ENCODE measurements at places on chromosomes 6 and 20.

DNA sequence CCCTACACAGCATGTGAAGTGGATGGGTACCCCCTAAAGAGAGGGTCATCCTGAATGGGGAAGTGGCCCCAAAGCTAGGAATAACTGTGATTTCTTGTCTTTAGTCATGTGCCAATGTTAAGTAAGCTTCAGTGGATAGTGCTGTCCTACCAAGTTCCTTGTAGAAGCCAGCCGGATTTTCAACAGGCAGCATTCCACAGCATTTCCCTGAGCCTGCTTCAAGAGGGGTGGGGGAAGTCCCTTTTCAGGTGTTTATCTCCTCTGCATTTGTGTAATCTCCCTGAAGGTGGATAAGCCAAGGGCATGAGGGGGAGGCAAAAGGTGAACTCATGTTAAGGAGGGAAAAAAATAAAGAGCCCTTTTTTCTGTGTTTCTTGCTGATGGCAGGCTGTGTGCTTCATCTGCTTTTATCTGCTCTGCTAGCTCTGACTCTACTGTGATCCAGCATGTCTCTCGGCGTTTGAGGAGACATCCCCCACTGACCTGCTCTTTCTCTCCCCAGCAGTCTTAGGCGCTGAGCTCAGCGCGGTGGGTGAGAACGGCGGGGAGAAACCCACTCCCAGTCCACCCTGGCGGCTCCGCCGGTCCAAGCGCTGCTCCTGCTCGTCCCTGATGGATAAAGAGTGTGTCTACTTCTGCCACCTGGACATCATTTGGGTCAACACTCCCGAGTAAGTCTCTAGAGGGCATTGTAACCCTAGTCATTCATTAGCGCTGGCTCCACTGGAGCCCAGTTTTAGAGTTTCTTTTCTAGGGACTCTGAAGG is 1.9 kb downstream of the EDN1 start:
- DNase-seq, result no peak

DNA sequence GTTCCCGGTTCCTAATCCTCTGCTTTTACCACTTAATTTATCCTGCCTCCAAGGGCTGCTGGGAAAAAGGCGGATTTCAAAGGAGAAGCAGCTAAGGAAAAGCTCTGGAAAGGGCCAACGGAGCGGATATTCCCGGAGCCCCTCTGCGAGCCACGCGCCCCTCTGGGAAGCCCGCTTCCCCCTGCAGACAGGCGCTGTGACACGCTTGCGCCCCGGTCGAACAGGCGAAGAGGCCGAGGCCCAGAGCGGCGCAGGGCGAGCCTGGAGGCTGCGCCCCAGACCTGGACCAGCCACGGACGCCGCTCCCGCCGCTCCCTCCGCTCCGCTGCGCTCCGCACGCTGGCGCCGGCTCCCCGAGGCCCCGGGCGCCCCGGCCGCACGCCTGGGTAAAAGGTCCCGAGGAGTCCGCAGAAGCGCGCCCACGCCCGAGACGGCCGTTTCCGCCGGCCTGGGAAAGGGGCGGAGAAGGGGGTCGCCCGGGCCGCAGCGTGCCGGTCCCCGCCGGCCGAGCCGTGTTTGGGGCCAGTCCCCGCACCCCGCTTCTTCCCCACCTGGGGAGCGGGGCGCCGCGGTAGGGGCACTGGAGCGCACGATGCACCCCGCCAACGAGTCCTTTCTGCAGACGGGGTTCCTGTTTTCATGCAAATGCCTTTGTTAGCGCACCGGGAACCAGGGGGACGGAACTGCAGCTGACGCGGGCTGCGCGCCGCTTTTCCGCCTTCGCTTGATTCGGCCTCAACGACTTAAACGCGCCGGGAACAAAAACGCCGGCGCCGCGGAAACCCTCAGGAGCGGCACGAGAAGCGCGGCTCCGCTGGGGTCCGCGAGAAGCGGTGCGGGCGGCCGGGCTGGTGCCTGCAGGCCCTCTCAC is 91.9 kb upstream of the SIRPA start:
- DNase-seq, result peak; percentile 56

DNA sequence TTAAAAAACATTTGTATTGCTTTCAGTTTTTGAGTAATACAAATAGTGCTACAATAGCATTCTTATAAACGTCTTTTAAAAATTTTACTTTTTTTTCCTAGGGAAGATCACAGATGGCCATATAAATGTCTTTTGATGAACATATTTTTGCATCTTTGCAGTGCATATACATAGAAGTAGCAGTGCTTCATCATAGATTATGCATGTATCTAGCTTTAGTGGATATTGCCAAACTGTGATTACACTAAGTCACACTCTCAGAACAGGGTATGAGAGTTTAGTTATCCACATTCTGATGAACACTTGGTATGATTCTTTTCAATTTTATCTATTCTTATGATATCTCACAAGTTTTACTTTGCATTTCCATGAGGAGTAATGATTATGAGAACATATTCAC is 99.8 kb upstream of the ASCC3 start:
- DNase-seq, result no peak

DNA sequence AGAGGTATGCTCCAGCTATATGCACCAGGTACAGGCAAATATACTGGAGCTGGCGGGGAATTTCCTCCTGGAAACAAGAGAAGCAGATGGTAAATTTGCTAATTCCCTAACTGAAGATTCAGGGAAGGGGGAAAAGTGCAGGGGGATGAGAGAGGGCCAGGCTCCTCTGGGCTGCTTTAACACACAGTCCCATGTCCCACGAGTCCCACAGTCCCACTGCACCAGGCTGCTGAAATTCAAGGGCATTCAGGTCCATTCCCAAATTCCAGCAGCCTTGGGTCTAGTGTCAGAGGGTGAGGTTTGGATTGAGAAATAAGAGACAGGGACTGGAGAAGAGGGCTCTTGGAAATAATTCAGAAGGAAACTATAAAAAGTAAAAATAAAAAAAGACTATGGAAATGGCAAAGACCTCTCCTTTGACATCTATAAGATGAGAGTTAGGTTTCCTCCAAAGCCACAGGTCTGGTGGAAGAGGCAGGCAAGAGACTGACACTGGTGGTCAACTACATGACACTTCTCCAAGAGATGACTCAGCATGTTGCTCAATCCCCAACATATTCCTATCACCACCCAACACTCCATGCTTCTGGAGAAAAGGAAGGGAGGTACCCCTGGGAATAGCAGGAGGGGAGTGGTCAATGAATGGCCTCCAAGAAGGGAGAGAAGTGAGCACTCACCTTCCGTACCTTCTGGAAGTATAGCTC is 69.2 kb downstream of the TRAM2 start:
- DNase-seq, result no peak

DNA sequence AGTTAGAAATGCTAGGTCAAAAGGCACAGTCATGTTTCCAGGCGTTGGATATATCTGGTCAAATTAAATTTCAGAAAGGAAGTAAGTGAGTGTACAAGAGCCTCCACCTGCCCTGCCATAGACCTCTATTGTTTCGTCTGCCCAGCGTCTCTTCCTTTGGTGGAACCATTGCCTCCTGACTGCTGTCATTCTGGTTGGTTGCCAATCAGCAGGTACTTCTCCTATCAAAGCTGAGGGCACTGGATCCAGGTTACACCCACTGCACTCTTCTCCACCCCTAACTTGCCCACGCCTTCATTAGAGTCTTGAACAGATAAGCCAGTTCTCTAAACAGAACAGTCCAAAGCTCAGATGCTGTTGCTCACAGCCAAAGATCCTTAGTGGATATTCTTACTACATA is 2.6 kb upstream of the WFDC5 start:
- DNase-seq, result no peak

GRCh38 chr6:170148709-170149470 is 142.0 kb downstream of the DLL1 start:
- DNase-seq, result no peak

GRCh38 chr6:168037856-168038255 is 40.4 kb downstream of the KIF25 start:
- DNase-seq, result no peak

GRCh38 chr6:128493877-128494276 is 26.5 kb downstream of the PTPRK start:
- DNase-seq, result no peak

GRCh38 chr6:39309942-39310531 is 4.2 kb downstream of the KCNK17 start:
- peak; percentile 36 for DNase-seq

DNA sequence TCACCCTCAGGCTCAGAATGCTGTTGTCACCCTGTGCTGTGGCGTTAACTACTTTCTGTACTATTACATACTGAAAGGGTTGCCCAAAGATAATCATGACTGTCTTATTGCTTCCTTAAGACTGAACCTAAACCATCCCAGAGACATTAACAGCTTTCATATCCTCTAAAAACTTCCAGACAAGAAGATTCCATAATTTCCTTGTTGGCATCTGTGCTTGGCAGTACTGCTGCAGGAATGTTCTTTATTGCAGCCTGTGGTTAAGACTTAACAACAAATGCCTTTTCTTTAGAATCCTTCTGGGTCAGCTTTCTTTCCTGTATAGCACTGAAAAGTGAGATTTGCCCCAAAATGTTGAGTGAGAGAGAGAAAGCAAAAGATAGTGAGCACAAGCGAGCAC is 109.7 kb downstream of the GJA10 start:
- DNase-seq, result no peak

GRCh38 chr6:134551245-134551960 is 233.5 kb upstream of the SGK1 start:
- no peak for DNase-seq

- DNase-seq, result no peak
Measured at GRCh38 chr20:12179692-12180091, 262.0 kb downstream of the BTBD3 start.

DNA sequence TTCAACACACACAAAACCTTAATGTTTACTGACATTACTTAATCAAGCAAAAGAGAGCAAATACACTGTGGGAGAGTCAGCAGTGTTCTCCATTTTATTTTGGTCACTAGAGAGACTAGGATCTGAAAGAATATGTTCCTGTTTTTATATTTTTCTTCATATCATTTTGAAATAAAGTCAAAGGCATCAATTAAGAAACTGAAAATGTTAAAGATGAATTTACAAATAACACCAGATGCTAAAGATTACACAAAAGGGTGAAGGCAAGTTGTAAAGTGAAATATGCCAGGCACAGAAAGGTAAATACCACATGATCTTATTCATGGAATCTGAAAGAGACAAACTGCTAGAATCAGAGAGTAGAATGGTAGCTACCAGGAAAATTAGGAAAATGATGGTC is 60.3 kb upstream of the FABP7 start:
- DNase-seq, result no peak

DNA sequence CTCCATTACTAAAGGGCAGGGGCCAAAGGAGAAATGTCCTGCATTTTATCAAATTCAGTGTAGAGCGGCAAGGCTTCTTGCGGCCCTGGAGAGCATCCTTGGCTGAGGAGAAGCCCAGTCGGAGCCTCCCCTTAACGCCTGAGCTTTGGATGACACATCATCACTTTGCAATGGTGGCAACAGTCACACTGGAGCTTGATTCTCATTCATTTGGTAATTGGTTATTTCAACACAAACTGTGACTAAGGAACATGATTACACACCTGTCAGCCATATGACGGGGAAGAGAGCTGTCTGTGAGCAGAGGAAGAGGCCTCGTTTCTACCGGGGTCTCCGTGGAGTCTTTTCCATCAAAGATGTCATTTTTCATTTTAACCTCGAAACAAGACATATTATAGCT is 81.4 kb downstream of the SOBP start:
- DNase-seq, result no peak

DNA sequence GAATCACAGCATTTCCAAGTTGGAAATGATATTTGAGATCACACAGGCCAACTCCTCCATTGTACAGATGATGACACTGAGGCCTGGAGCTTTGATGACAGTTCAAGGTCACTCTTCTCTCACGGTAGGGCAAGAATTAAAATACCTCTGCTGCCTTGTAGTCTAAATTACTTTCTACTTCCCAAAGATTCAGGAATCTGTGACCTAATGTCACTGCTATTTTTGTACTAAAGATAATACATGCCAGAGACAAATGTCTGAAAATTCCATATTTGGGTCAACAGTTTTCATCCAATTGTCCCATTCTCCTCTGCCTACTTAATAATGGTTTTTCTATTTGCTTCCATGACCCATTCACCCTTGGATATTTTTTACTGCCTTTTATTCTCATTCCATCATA is 160.0 kb downstream of the SOD2 start:
- no peak for DNase-seq

GRCh38 chr20:34704177-34705007 is at the start of gene TP53INP2:
Gene TP53INP2 (plus strand): TSS chr20:34704344. CDS start chr20:34708740, 4,396 bp downstream.
- DNase-seq, result peak; percentile 86

- no peak for DNase-seq
Measured at GRCh38 chr20:6686171-6686570, 81.3 kb upstream of the BMP2 start.

DNA sequence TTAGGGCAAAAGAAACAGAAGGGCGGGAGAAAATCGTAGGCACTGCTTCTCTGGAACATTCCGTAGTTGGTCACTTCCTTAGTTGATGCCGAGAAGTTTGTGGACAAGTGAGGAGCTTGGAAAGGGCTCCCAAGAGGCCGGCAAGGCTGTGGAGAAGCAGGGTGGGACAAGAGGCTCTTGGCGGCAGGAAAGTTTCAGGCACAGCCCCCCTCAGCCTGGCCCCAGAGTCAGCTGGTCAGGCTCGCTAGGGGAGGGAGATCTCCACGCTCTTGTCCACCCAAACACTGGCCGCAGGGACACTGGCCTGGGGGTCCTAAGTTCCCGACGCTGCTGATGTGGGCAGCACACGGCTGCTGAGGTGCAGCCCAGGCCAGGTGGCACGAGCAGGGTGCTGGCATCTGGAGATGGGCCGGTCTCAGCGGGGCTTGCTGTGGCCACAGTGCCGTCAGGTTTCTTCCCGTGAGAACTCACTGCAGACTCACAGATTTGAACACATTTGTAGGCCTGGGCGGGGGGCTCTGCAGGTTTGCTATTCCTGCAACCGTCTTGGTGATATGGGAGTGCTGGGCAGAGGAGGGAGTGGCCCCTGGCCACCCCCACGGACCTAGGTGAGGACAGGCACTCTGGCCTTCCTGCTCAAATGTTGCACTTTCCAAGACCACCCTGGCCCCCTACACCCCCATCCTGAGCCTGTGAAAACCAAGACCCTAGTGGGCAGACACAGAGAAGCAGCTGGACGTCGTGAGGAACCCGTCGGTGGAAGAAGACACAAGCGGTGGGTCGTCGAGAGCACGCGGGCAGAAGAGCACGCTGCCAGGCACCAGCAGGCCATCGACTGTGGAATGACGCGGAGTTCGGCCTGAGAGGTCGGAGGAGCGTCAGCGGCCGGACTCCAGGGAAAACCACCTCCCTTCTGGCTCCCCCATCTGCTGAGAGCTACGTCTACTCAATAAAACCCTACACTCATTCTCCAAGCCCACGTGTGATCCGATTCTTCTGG is 160.1 kb downstream of the ERMARD start:
- DNase-seq, result no peak
